ENCODE measurements at places on chromosomes 7 and 10.

GRCh38 chr7:7166318-7166717, 16.0 kb upstream of the C1GALT1 start:
- DNase-seq, result no peak

DNA sequence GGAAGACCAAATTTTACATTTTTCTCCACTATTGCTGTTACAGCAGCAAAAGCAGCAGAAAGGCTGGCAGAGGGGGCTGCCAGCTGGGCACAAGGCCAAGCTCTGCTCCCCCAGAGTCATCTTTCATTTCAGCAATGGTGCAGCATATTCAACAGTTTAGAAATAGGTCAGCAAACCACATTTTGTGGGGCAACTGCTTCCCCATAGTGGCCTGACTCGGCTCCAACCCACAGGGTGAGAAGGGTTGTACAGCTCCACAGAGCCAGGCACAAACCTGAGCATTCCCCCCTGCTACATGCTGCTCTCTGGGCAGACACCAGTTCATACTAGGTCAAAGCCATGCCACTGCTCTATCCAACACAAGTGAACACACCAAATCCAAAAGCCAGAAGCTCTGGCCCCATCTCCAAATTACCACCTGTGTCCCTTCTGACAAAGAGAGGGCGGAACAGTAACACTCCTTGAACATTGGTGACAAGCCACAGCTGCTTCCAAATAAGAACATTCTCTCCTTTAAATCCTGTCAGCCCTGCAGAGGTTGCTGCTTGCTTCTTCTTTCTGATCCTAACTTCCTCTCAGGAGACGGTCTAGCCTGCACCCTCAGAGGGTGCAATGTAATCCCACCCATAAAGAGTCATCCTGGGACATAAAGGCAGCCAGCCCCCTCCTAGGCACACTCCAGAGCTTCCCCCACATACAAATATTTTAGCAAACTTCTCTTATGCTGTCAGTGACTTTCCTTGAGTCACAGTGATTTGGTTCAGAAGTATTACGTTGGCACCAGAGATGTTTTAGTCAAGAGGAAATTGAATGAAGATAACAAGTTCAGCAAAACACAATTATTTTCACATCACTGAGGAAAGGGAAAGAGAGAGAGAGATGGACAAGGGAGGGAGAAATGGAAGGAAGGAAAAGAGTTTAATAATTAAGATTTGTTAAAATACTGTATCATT, 39.0 kb upstream of the SLIT1 start:
- DNase-seq, result no peak

DNA sequence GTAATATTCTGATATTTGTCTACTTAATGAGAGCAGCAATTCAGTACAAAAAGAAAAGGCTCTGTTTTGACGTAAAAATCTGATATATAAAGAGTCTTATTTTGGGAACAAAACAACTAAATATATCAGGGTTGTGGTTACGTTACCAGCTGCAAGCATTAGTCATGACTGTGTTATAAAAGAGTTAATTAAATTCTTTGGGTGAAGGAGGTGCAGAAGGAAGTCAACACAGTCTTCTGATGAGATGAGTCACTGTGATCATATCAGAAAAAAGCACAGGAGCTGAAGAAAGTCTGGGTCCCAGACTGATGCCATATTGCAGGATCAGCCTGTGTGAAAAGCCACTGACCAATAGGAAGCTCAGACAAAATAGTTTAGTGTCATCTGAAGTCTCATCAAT, 234.3 kb upstream of the TEX47 start:
- no peak for DNase-seq

GRCh38 chr10:21885940-21886339, 117.6 kb downstream of the DNAJC1 start:
- DNase-seq, result no peak

DNA sequence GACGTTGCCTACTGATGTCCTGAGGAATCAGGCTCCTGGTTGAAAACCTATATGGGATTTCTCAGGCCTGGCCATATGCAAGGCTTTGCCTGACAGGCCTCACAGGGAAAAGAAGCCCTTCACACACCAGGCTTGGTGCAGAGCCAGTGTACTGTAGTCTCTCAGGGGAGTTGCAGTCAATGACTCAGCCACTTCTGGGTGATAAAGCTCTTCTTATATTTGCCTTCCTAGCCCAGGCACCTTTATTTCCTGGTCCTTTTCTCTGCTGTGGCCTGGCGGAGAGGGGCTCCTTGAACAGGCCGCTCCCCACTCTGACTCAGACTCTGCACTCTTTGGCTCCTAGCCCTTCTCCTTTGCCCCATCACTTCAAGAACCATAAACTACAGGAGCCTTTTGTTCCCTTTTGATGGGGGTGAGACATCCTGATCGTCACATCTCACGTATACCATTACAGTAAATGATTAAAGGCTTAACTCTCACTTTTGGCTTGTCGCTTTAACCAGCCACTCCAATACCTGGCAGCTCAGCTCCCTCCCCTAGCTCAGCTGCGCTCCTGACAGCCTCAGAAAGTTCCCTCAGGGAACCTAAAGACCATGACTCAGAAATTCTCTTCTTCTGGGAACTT, 33.5 kb downstream of the DPY19L1 start:
- DNase-seq, result no peak

DNA sequence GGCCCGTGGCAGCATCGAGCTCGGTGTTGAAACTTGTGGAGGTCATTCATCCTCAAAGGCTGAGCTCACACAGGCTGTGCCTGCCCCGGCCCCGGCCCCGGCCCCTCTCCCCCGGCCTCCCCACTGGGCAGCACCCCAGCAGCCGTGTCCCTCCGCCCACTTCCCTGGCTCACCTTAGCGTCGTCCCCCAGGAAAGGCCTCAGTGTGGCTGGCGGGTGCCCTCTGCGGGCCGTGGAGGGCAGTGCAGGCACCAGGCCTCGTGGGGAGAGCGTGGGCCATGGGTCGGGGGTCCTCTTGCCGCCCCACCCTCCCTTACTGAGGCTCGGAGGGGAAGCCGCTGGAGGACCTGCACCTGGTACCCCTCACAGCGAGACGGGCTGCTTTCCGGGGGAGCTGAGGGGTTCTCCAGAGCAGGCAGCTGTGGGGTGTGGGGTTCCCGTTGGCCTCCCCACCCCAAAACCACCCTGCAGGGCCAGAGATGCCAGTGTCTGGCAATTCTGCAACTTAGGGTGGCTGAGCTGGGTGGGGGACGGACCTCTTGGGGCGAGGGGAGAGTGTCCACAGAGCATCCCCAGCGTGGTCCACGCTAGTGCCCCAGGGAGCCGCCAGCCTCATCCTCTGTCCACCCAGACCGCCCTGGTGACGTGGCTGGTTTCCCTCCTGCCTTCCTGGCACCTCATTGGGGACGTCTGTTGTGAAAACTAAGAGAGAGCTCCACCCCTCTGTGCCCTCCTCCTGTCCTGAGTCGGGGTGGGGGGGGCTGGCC, 44.2 kb upstream of the DPYSL4 start:
- DNase-seq, result no peak

- no peak for DNase-seq
Observed at GRCh38 chr7:18574676-18575075, 79.1 kb downstream of the HDAC9 start.

Data from substantia nigra (tissue), 51 donors.